Left renal cortex interstitium (tissue), 4 donors: ENCODE measurements at places on chromosomes 11 and 22.

DNA sequence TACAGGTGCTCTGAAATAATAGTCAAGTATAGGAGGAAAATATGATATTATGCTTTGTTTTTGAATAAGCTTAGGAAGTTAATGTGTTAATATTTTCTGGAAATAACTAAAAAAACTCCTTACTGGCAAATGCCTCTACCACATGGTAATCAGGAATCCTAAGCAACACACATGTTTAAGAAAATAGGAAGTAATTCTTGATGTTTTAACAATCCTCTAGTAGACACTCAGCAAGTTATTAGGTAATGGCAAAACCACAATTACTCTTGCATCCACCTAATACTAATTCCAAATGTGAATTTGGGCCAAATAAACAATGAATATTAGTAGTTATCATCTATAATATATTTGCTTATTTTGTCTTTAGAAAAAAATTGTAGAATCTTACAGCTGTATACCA, 53.6 kb downstream of the SLC35F2 start:
- no peak for DNase-seq

DNA sequence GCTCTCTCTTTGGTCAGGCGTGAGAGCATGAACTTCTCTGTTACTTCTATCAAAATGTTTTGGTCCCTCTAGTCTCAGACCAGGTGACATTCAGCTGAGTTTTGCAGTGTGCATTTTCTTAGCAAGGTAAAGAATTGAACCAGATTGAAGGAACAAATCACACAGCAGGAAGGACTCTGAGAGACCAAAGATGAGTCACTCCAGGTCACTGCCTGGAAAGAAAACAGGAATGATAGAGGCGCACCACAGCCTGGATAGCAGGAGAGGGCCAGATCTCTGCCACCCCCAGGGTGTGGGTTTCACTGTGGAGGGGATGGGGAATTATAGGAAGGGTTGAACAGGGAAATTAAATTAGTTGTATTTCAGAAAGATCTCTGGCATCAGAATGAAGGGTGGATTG, 788.3 kb downstream of the NTM start:
- DNase-seq, result no peak

DNA sequence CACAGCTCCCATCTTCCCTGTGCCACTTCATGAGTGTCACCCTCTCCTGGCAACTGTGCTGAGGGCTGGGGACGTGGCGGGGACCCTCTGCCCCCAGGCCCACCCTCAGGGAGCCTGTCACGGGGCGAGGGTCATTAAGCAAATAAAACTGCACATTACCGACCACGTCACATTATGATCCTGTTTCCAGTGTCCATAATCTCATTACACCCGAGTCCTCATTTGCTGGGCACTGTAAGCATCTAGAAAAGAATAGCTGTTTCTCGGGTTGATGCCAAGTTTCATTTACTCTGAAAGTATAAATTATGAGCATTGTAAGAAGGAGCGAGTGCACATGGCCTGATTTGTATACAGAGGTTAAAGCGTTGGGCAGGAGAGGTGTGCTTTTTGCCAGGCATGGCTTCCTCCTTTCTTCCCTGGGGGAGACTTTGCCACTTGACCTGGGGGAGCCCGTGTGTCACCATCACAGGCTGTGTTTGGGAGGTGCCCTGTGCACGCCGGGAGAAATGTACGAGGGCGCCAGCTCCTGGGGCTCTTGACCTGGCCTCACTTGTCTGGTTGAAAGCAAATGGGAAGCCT, 50.5 kb downstream of the LRP5 start:
- DNase-seq, result no peak

GRCh38 chr11:132028380-132029240, 658.2 kb downstream of the NTM start:
- no peak for DNase-seq

- DNase-seq, result no peak
These were observed 65.2 kb downstream of the PIWIL4 start for GRCh38 chr11:94632356-94632755.

DNA sequence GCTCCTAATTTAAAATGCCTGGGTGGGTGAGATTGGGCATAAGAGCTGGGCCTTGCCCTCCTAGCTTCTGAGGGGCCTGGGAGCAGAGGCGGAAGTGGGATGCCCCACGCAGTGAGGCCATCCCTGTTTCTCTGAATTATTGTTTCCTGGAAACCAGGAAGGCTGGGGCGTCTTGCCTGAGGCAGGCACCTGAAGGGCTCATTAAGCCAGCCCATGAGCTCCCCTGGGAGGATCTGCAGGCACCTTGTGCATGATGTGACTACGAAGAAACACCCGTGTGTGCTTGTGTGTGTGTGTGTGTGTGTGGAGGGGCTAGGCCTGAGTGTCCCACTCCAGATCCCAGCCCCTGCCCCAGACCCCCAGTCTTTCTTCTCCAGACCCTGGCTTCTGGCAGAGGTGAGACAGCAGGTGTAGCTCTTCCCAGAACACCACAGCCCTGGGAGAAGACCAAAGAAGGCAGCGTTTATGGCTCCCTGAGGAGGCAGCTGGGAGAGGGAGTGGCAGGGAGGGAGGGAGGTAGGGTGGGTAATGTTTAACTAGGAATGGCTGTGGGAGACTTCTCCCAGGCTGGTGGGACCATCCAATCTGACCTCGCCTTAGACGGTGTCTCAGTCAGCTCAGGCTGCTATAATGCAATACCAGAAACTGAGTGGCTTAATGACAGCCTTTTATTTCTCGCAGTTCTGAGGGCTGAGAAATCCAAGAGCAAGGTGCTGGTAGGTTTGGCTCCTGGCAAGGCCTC, 2.1 kb upstream of the BATF2 start:
- DNase-seq, result no peak

- no peak for DNase-seq
These were observed 180.4 kb upstream of the B3GAT1 start for GRCh38 chr11:134592391-134592990.

DNA sequence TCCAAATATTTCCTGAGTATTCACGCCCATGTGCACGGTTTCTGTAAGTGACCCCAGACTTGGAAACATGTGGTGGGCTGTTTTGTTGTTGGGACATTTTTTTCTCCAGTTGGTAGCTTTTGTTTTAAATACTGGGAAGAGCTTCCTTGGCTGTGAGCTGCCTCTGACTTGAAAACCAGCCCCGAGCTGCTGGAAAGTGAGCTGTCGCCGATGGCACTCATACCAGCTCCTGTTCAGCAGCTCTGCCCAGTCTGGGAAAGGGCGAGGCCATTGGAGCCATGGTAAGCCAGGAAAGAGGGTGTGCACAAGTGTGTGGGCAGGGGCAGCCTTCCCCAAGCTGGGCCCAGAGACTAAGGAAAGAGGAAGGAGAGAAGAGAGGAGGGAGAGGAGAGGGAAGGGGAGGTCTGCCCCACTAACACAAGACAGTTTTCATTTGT, 3.2 kb upstream of the FLI1 start:
- DNase-seq, result no peak

GRCh38 chr22:49880281-49880680, 26.6 kb downstream of the ZBED4 start:
- DNase-seq, result no peak

GRCh38 chr11:14340721-14341120, 18.3 kb downstream of the RRAS2 start:
- DNase-seq, result no peak

DNA sequence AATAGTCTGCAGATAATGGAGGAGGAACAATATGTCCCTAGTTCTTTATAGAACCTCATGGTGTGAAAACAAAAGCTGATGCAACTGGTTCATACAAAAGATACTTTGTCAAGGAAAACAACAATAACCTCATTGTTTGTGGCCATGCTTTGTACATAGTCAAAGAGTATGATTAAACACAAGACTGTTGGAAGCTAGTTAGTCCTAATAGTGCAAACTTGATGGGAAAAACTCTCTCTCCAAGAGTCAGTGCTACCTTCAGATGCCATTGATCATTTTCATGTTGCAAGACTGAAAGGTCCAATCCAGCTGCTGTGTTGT, 20.1 kb upstream of the PLAAT2 start:
- DNase-seq, result no peak

DNA sequence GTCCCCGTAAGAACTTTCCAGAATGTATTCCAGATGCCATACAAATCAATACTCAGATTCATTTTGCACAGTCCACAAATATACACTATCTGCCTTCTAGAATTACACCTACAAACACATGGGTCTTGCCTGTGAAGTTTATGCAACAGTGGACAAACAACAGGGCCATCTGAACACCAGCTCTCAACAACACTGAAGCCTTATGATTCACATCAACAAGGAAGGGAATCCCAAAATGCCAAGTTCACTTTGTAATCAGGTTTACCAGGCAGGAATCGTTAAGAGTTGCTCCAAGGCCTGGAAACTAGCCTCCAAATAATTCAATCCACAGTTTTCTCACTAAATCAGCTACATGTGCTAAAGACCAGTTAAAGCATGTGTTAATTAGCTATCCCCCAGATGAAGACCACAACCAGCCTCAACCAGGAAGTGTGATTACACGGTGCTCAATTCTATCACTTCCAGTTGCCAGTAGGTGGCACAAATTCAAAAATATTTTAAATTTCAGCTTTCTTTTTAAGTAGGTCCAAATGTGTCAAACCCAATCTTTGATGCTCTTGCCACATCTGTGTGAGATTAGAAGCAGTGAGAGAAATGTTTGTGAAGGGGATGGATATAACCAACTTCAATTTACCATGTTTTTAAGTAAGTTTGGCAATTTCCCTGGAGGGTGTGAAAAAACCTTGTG, 139.1 kb upstream of the BDNF start:
- DNase-seq, result no peak

DNA sequence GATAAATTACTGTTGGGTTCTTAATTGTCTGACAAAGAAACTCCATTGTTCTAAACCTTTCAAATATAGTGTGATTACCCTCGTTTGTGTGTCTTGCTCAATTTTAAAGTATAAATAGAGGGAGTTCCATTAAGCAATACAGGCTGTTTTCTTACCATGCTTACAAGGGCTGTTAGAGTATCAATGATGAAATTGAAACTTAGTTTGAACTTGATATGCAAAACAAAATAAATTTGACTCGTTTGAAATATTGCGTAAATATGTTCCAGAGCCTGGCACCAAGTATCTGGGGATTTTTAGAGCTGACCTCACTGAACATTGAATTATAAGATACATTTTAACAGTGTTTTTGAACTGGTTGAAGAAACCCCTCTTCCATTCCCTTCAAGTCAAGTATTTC, 31.7 kb downstream of the TEAD1 start:
- DNase-seq, result no peak

- DNase-seq, result no peak
These were observed 4.7 kb downstream of the HYOU1 start for GRCh38 chr11:119052163-119052814.

DNA sequence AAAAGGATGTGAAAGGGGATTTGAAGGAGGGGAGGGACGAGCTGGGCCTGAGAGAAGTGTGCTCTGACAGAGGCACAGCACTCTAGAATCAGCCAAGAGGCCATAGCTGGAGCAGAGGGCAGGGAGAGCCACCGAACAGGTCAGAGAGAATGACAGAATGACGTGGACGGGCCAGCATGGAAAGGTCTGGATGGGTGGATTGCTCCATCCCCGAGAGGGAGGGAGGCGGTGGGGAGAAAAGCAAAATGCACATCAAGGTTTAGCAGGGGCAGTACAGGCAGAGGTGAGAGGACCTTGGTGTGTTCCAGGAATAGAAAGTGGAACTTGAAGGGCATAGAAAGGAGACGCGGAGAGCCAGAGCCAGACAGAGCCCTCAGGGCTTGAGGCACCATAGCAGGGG, 6.9 kb downstream of the PMM1 start:
- no peak for DNase-seq

DNA sequence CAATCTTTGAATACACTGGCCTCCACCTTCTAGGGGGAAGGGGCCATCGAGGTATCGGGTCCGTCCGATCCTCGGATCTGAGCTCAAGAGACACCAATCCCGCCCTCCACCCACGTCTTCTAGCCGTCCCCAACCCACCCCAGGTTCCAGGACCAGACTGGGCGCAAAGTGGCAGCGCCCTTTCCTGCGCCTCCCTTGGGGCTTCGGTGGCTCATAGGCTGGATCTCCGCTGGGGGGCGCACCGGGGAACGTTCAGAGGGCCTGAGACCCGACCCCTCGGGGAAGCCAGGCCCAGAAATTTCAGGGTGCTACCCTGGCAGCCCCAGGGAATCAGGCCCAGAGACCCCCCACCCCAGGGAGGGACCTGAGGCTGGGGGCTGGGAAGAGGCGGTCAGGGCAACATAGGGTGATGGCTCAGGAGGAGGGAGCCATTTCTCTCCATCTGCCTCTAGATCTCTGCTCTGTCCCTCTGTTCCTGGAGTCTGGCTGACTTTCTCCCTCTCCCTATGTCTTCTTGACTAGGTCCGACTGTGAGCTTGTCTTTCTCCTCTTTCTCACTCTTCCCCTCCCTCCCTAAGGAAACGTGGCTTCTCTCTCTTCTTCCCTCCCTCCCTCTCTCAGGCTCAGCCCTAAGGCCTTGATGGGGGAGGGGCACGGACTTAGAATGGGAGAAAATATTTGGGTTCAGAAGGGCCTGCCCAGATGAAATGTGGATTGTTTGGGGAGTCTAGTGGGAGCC, 1.1 kb downstream of the CREB3L1 start:
- no peak for DNase-seq

DNA sequence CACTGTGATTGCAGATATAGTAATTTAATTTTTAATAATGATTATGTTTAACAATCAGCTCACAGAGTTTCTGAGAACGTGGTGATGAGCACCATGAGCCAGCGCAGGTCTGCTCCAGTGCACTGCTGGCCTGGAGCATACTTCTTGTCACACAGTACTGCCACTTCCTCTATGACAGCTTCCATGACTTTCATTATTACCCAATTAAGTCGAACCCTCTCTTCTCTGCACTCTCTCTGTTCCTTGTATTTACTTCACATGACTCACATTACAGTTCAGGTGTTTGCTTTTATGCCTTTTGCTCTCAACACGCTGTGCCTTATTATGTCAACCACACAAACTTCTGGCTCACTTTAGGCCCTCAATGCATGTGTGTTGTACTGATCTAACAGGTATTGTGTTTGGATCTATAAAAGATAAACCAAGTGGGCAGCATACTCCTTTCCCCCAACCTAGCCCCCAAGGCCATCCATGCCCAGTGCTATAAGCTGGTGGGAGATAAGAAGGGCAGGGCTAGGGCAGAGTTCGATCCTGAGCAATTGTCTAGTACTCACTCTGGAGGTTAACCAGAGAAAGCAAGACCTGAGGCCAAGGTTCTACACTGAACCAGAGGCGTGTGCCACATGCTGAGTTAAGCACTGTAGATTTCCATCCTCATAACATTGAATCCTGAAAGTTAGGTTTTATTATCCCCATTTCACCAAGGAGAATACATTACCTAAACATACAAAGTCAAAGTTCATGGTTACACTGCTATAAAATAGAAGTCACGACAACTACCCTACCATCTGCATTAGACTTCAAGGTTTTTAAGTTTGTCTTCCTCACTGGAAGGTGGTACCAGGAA, 356.5 kb downstream of the INSC start:
- DNase-seq, result no peak

GRCh38 chr11:33847251-33847650, 44.6 kb downstream of the LMO2 start:
- DNase-seq, result no peak

DNA sequence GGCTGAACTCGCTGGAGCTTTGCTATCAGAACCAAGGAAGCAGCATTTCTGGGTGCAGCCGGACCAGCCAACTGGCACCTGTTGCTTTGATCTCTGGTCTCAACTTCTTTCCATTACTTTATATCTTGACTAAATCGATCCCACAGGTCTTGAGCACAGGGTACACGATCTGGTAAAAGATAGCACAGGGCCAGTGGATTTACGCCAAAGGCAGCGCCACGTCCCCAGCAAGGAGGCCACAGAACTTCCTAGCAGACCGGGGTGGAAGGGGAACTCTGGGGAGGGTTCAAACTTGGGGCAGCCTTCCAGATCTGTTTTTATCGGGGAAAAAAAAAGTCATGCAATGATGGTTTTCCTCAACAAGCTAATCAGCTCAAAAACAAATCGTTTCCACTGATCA, 14.0 kb downstream of the VPS37C start:
- no peak for DNase-seq

- no peak for DNase-seq
These were observed 121.4 kb upstream of the ANO1 start for GRCh38 chr11:69956669-69957190.
